C1 segment of cervical spinal cord (tissue), 14 donors: ENCODE measurements at places on chromosomes 16 and 17.

- no peak for DNase-seq
Measured at GRCh38 chr16:89709166-89709565, 7.7 kb upstream of the SPATA2L start.

DNA sequence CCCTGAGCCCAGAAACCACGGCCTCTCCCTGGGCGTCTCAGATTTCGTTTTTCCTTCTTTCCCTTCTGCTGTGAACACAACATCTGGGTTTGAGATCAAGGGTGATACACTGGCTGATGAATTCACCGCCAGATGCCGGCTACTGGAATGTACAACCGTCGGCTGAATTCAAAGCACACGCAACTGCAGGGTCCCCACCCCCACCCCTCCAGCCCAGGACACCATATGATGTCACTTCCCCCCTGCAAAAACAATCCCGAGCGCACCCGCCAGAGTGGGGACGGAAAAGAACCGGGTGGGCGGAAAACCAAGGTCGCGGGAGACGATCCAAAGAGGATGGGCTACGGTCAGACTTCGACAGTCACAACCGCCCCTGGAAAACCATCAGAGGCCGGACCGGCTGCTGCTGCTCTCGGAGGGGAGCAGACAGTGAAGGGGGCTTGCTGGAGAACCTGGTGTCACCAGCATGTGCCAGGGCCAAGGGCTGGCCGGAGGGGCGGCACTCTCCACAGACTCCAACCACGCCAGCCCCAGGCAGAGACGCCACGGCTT lies 23.3 kb downstream of the CEP295NL start:
- DNase-seq, result no peak

GRCh38 chr17:61927208-61928100 lies at the start of gene INTS2:
INTS2 (minus strand) TSS chr17:61927982; CDS start chr17:61926644, 1,338 bp downstream.
- DNase-seq, result peak; percentile 92

GRCh38 chr16:81926036-81926435 lies 85.2 kb downstream of the SDR42E1 start:
- no peak for DNase-seq

- DNase-seq, result no peak
Measured at GRCh38 chr16:68756239-68756915, 19.3 kb downstream of the CDH1 start.

DNA sequence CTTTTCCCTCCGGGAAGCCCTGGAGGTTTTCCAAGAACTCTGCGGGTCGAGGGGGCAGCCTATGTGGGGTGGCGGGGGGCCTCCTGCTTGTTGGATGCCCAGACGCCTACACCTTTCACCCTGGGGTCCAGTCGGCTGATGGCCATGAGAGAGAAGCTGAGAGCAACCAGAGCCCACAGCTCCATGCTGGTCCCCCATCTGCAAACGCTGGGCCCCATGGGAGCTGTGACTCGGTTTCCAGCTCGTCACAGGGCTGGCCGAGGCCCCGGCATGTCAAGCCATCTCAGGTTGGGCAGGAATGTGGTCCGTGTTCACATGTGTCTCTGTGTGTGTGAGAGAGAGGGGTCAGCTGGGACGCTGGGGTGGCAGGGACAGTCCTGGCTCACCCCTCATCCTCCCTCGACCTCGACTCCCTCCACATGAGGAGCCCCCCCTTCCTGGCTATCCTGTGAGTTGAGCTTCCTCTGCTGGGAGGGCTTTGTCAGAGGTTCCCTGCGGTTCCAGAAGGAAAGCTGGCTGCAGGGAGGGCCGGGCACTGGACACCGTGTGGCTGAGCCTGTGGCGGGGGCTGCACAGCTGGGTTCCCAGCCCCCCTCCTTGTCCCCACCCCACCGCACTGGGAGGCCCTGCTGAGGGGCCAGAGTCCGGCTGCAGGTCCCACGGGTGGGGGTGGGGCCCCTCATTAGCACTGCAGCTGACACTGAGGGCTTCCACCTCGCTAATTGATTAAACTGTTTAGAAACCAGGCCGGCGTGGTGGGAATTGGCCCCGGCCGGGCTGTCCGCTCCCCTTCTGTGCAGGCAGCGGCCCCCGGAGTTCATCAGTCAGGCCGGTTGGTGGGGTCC lies 19.1 kb downstream of the METRNL start:
- DNase-seq, result no peak

GRCh38 chr16:17233318-17234002 lies 237.3 kb downstream of the XYLT1 start:
- DNase-seq, result no peak

DNA sequence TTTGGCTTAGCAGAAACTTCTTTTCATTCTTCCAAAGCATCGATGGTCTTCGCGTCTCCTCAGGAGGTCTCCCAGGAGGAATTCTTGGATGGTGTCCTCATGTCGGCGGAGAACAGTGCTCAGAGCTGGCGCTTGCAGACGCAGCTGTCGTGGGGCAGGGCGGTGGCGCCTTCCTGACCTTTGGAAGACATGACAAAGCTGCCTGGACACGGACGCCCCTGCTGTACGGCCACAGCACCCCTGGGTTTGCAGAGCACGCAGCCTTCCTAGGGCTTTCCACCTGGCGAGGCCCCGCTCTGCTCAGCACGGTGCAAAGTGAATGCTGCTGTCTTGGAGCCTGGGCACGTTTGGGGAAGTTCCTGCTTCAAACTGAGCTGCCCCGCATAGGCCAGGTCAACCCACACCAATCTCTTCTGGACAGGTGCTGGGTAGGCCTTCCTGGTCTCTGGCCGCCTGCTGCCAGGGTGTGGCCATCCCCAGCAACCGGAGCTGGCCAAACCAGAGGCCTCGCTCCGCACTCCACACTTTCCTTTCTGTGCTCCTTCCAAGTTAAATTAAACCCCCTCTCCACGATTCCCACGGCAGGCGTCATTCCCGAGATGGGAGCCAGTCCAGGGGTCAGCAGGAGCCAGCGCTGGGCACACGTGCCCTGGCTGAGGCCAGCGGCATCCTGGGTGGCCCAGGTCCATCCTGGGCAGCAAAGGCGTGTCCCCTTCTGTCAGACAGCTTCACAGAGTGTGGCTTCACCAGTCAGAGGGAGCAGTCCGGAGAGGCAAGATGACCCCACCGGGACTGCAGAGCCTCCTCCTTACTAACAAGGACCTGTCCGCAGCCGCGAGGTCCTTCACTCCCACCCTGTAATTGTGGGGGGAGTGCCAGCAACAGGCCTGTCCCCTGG lies 15.0 kb upstream of the KREMEN2 start:
- DNase-seq, result no peak

DNA sequence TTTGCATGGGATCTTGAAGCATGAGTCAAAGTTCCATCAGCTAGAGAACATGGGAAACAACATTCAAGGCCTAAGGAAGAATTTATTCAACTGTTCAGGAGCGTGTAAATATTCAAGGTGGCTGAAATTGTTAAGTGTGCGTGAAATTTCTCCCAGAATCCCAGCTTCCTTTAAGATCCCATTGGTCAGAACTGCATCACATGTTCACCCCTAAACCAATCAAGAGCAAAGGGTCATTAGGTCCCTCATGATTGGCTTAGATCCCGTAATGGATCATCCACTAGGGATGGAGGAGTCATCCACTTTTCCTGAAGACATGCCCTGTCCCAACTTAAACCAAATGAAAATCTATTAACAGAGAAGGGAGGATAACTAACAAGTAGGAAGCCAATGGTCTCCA lies 201.6 kb downstream of the TMEM114 start:
- DNase-seq, result no peak

GRCh38 chr16:47504599-47504998 lies 43.5 kb downstream of the PHKB start:
- DNase-seq, result no peak

GRCh38 chr17:18041776-18042175 lies 2.6 kb downstream of the GID4 start:
- DNase-seq, result no peak

DNA sequence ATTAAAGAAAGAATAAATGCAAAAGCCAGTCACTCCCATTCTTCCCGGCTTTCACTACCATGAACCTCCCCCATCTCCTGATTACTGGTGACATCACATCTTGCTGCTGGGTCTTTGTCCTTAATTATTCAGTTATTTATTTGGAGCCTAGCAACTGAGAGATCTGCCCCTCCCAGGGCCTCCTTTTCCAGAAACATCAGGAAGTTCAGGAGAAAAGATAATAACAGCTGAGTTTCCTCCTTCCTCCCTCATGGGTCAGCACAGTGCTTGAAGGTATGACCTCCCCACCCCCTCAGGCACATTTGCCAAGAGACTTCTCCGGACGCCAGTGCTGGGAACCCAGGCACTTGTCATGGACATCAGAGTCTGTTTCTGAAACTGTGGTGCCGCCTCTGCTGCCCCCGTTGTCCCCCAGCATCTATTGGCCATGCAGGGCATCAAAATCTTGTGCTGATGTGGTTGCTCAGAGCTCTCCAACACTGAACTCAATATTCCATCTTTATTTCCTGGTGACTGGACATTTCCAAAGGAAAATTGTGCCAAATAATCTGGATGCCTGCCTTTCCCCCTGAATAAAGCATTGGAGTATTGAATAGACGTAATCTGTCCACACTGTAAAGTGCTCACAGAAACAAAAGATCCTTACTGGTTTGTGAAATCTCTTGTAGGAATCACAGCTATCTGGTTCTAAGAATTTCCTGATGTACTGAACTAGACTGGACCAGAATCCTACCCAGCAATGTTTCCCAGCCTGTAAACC lies 71.8 kb downstream of the ZNF18 start:
- no peak for DNase-seq

DNA sequence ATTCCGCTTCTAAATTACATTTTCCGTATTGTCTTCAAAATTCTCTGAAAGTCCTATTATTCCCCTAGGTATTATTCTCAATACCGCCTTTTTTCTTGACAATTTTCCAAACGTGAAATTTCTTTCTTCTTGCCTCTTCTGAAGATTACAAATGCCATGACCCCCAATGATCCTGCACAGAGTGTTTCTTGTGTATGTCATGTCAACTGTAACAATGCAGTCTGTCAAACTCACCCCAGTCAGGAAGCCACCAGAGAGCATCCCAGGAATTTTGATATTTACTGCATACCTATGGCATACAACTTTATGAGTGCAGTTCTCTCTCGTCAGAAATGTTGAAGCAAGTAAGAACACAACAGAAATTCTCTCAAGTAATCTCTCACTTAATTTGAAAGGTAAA lies 847.3 kb upstream of the CDH8 start:
- DNase-seq, result no peak

GRCh38 chr17:30554839-30555751 lies 77.9 kb downstream of the GOSR1 start:
- no peak for DNase-seq

GRCh38 chr16:89423681-89424260 lies 66.6 kb downstream of the ANKRD11 start:
- no peak for DNase-seq

GRCh38 chr17:2081564-2081963 lies 26.7 kb downstream of the HIC1 start:
- no peak for DNase-seq

- no peak for DNase-seq
Measured at GRCh38 chr16:67848118-67848517, 625 bp upstream of the CENPT start.

GRCh38 chr17:63998050-63998720 lies at the start of gene PRR29:
PRR29 (plus strand) TSS chr17:63998351; CDS start chr17:63998365, 14 bp downstream.
- peak; percentile 12 for DNase-seq

DNA sequence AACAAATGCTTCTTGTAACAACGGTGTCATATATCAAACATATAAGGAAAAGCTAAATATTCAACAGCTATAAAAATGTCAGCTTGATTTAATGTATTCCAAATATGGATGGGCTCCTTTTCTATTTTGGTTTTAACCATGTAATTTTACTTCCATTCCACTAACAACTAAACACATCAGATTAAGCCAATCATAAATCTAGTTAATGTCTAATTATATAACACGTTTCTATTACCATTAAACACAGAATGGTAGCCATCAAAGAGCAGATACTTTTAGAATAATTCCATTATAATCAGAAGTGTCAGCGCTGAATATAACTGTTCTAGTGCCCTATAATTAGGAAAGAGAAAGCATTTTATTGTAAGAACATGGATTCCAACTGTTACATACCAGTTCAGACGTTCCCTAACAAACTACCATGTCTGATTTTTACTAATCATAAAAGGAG lies 10.0 kb downstream of the CMC2 start:
- no peak for DNase-seq

DNA sequence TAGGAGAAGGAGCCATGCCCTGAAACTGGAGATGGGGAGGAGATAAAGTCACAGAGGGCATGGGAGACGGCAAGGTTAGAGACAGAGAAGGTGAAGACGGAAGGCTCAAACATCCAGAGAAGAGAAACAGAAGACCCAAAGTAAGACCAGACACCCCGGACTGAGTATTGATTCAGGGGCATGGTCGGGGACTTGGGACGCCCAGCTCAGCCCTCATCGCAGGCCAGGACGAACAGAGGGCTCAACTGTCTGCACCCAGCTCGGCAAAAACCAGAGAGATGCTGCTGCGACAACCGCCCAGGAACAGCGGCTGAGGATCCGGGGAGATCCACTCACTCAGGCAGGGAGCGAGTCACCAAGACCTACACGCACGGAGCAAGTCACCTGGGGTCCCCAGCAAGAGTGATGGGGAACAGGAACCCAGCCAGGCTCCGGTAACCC lies 999 bp downstream of the XYLT1 start:
- no peak for DNase-seq

GRCh38 chr17:76111956-76112355 lies 8.4 kb upstream of the EXOC7 start:
- no peak for DNase-seq

DNA sequence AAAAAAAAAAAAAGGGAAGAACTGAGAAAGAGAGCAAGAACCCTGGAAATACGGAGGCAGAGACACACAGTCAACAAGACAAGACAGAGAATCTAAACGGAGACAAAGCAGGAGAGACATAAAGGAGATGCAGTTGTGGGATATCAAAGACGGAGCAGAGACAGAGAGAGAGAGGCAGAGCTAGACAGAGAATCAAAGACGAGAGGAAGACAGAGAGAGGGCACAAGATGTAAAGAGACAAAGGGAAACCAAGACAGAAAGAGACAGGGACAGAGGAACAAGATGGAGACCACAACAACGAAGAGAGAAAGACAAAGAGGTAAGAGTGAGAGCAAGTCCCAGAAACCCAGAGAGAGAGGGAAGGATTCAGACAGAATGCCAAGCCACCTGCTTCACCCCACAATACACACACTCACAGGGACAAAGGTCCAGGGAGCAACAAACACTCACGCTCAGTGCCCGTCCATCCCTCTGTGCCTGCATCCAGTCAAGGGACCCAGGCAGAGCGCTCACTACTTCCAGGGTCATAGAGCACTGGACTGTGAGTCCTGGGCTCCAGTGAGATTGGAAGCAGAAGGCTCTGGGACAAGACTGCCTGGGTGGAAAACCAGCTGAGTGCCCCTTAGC lies 88.9 kb downstream of the C16orf78 start:
- no peak for DNase-seq

DNA sequence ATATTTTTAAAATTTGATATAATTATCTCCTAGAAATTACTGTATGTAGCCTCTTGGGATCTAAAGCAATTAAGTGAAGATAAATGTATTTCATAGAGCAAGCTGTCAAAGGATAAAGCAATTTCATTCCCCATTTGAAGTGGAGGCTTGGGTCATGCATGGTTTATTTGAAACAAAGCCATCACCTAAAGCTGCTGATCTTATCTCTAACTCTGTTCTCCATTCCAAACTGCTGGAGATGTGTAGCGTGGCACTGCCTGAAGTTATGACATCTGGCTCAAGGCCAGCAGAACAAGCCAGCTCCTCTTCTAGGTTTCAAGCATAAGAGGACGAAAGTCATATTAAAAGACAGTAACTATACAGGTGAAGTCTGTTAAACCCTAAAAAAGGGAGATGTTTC lies 83.9 kb downstream of the HIC1 start:
- DNase-seq, result no peak
